ENCODE measurements at places on chromosomes 3 and 15.

DNA sequence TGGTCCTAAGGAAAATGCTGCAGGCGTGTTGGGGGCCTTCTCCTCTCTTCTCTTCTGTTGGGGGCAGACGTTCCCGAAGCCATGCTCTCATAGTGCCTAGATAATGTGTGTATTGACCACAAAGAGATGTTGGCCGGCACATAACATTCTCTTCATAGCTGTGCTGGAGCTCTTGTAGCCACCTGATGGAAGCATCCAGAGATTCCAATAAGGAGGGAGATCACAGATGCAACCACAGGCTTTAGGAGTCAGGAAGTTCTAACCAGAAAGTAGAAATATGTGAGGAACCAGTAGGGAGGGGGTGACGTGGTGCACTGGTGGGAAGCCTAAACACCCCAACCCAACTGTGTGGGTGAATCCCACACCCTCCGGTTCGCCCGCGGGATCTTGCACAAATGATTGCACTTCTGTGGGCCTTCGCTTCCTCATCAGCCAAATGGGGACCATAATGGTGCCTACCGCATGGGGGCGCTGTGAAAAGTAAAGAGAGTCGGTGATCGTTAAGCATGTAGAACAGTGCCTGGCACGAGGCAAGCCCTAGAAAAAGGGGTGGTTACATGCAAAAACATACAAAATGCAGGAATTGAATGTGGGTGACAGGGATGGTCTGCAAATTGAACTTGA is 87.8 kb downstream of the TOP2B start:
- DNase-seq: no peak

- no peak for DNase-seq
These were observed 30.8 kb downstream of the MLH1 start for GRCh38 chr3:37024092-37024491.

- no peak for DNase-seq
These were observed 4.6 kb downstream of the UNC13C start for GRCh38 chr15:53982876-53983275.

DNA sequence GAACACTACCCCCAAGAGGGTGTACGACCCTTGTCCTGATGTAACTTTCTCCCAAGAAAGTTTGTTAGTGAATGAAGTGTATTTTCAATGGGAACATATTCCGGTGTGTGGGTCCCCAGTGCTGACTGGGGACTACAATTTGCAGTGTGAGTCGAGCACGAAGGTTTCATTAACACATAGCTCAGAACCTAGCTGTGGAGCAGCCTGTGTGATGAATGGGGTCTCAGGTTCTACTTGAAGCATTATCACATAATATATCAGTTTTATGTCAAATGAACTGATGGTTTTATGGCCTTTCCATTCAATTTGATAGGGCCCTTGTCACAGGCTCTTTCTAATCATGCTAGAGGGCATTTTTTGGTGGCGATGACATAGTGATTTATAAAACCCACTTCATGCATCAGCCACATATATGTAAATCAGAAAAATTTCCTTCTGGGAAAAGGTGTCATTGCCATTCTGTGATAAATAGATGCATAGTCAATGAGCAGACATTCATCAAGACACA is 44.1 kb downstream of the RETNLB start:
- no peak for DNase-seq

- DNase-seq: no peak
These were observed 571.2 kb upstream of the CFAP20DC start for GRCh38 chr3:59621037-59621436.

Data from AG04449 (cell line).